MG63 (cell line): ENCODE measurements at places on chromosomes 12 and 14.

DNA sequence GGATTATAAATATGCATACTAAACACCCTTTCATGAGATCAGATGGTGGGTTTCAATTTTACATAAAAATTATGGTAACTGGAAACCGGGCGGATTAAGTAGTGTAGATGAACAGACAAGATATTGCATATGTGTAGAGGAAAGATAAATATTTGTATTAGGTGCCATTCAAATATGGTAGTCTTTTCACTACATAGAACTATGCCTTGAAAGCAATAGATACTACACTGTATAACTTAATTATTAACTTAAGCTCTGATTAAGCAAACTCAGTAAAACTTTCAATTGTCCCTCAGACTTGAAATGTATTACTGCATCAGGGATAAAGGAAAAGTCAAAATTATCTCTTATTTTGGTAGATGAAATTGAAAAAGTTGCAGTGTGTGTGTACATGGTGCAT, 1.9 kb downstream of the PTPN21 start:
- DNase-seq = no peak

GRCh38 chr14:103480595-103480994, 42.0 kb downstream of the CKB start:
- no peak for DNase-seq

DNA sequence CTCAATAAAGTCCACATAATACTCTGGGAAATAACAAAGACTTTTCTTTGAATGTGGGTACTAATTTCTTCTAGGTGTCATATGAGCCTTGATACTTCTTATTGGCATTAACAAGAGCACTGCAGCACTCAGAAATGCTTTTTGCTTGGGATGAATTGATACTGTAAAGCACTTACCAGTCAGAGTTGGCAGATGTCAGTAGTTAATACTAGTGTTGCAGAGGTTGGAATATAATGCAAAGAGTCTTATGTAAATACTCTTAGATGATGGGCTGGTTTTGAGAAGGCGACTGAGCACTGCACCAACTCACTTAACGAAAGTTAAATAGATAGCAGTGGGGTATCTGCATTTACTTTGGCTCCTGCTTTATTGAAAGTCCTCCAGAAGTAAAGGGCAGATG, 25.6 kb upstream of the MBIP start:
- no peak for DNase-seq

GRCh38 chr14:55508676-55509075, 68.3 kb upstream of the TBPL2 start:
- DNase-seq = no peak

DNA sequence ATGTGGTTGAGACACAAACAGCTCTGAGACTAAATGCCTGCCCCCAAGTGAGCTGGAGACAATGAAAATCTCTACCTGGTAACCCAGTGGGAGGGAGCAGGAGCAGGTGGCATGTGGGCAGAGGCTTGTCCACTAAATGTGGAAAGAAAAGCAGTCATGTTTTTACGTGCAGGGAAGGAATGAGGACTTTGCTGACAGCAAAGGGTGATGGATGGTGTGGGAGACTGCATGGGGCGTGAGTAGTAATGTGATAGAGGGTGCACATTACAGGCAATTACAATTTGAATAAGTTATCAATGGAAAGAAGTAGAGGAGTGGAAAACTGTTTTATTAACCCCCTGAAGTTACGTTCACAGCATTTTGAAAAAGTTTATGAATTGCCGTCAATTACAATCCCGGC, 176.6 kb downstream of the NRXN3 start:
- DNase-seq = no peak

DNA sequence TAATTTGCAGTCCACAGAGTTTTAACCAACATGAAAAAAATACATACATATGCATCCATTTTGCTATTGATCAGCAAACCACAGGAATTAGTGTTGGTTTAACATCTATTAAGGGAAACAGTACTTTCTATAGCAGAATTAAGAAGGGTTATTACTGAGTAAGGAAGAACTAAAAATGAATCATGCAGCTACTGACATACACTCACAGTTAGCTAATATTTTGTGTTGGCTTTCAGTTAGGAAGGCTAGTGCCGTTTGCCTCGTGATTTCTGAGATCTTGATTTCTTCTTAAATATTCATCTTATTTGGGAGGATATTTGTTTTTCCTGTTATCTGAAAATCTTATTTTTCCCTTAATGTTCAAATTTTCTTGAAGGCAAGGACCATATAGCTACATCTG, 423.4 kb downstream of the NOVA1 start:
- no peak for DNase-seq

GRCh38 chr14:95380350-95381042, 60.8 kb upstream of the CLMN start:
- no peak for DNase-seq
